Endothelial cell of umbilical vein (primary cell): ENCODE measurements at places on chromosomes 3 and 15. TPM values are rescaled to one million over a fixed set of nuclear protein-coding genes. Genes with fewer than 3 reads are reported as not detected.

Gene TIGIT
- not detected in 2 replicates for polyA plus RNA-seq

Gene SLC9C1
- not detected in 2 replicates for polyA plus RNA-seq

Gene SIDT1
- polyA plus RNA-seq = 0.03 and 0.07 TPM in 2 replicates

DNA sequence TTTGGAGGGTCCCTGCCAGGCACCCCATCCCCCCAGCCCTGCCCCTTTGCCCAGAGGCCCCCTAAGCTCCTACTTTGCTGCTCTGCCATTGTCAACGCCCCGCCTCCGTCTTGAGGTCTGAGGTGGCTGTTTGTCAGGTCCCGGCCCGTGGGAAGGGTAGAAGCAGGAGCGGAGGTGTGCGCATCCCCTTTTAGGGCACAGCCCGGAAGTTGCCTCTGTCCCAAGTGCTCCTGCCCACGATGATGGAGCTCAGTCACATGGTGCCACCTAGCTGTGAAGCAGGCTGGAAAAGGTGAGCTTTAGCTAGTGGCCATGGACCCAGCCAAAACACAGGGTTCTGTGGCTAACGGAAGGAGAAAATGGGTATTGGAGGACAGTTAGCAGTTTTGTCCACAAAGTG, 28.5 kb upstream of the LCTL start:
- DNase-seq = no peak

- DNase-seq = no peak
Observed at GRCh38 chr3:178277605-178278004, 258.6 kb upstream of the KCNMB2 start.

DNA sequence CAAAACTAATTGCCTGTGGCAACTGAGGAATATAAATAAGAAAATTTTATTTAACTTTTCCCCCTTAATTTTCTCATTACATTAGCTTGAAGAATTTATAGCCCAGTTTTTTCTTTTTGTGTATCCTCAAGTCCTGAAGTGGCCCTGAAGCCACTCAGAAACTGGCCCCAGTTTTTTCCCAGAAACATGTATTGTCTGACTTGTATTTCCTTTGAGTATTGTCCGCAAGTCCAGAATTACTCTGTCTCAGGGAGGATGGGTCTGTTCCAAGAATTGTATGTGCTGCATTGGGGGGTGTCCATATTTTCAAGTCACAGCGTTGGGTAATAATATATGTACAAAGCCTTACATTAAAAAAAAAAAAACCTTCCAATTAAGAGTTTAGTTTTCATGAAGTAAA, 149.7 kb upstream of the IL12A start:
- DNase-seq = peak; percentile 70

GRCh38 chr3:81289676-81290075, 471.8 kb downstream of the GBE1 start:
- peak; percentile 36 for DNase-seq

DNA sequence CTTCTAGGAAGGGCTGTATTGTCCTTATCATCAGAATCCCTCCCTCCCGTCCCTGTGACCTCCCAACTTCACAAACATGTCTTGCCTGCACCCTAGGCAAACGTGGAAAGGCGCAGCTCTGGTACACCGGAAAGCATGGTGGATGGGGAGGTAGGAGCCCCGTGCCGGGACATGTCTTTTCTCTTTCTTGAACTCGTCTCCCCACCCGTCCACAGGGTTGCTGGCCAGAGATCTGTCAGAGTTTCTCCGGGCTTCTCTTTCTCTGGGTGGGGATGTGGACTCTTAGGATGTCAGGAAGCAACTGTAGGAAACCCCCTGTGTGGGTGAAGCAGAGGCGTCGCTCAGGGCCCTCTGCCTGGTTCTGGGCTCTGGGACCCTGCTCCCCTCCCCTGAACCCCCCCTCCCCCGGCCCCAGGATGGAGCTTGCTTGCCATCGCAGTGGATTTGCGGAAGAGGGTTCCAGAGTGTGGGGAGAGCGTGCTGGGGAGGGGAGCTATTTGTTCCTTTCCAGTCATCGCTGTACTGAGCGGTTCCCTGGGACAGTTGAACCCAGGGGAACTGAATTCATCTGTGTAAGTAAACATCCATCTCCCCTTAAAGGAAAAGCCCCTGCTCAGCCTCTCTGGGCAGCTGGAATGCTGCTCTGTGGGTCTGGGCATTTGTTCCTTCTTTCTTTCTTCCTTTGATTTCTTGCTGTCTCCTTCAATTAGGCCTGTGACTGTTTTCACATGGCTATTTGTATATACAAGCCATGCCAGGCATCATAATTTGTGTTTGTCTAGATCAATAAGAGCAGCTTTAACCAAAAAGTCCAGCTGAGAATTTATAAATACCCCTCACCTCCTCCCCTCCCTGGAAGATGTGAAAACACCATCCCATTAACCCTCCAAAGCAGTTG, 72.8 kb downstream of the SMAD3 start:
- peak; percentile 61 for DNase-seq

DNA sequence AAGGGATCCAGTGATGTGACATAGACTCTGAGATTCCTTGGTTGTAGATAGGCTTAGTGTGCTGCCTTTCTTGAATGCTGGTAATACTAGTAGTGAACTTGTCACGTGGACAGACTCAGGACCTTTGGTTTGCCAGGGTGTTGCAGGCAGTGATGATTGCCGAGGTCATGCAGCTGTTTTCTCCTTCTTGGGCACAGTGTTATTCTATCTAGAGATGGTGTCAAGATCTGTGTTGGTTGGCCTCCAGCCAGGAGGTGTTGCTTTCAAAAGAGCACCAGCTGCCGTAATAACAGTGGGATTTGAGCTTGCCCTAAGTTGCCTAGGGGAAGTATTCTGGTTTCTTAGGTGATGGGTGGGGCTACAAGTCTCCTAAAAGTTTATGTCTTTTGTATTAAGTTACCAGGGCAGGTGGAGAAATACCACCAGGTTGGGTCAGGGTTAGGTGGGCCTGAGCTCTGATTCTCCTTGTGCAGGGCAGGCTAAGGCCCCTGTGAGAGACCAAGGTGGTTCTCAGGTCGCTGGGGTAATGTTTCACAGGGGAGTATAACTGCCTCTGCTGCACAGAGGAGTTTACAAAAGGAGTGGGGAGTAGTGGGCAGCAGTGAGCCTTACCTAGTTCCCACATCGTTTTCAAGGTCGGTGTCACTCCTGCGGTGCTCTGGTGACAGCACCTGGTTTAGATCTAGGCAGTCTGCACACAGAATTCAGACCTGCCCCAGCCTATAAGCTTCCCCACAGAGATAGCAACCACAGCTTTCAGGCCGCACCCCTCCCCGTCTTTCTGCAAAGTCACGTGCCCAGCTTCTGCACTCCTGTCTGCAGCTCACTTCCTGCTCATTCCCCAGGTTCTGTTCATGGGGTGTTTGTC, 350.3 kb downstream of the DOCK3 start:
- DNase-seq = no peak

- peak; percentile 96 for DNase-seq
Observed at GRCh38 chr15:48536681-48537091, 108.8 kb downstream of the FBN1 start.

GRCh38 chr15:66897971-66898370, 167.4 kb upstream of the SMAD3 start:
- no peak for DNase-seq

- DNase-seq = no peak
Observed at GRCh38 chr15:69510556-69510955, 57.9 kb downstream of the RPLP1 start.

DNA sequence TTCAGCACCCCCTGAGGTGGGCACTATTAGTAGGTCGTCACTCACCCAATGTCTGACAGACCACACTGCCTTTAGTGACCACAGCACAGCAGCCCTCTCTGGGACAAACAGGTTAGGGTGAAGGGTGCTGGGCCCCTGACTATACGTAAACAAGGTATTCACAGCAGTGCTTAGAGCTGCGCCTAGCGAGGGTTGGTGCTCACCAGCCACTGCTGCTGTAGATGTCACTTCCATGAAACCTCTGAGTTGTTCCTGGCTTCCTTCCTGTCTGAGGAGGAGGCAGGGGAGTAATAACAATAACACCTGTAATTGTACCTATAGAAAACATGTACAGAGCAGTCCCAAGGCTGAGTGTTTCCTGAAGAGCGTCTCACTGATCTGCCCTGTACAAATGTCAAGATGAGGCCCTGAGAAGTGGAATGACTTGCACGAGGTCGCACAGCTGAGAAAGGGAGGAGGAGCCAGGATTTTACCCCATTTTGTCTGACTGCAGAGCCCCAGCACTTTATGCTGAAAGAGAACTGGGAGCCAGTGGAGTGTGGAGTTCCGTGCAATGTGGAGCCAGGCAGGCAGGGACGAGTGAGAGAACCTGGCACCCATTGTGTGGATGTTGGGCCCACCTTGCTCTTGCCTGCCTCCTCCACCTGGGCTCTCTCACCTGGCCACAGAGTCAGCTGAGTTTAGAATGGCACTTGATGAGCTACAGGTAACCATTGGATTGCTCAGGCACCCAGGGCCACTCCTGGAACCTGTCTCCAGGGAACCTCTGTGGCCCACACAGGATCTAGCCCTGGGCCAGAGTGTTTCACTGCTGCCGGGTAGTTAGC, 93.8 kb downstream of the DNAJB8 start:
- no peak for DNase-seq

DNA sequence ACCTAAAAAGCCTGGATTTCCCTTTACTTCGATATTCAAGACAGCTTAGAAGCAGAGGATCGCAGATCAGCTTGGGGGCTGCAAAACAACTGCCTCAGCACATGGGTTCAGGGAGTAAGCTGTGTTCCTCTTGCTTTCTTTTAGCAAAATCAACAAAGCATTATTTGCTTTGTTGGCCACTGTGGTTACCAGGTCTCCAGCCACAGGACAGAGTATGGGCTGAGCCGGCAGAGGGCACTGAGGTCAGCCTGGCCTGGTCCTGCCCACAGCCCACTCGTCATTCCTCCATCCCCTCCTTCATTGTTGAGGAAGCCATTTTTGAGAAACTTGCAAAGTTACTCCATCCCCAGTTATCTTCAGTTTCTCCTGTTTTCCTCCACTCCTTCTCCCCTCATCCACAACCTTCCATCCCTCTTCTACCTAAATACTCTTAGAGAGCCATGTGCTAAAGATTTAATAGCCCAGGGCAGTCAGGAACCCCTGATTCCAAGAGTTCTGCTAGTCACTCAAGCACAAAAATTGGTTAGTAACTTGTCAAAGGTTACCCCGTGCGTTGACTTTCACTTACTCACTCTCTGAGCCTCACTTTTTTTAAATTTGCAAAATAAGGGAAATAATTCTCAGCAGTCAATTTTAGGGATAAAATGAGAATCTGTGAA, 60.0 kb upstream of the HES1 start:
- no peak for DNase-seq

DNA sequence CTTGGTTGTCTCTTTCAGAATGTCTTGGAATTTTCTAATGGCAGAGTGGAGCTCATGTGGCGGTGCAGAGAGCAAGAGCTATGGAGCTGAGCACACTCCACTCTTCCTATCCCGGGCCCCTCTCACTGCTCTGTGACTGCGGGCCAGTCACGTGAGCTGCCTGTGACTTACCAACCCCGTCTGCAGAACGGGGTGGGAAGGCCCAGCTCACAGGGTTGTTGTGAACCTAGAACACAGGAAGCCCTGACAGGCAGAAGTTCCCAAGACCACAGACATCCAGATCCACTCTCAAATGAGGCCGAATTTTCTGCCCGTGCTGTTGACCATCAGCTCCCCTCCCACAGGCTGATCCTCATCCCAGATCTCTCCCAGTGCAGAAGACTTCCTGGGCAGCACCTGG, 35.5 kb upstream of the PLXNA1 start:
- DNase-seq = no peak

DNA sequence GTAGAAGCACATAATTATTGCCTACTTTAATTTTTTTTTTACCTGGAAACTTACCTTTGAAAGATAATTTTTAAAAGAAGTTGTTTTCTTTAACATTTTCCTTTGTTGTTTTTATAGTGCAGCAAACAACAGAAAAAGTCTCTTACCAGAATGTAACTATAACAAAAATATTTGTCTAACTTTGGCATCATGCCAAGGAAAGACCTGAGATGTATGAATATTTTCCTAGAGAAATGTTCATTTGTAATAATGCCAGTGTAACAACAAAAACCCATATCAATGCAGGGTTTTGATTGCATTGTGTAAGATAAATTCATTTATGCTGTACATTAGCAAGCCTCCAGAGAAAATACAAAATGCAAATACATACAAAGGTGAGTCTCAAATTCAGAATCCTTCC, 775.7 kb downstream of the SI start:
- DNase-seq = no peak

DNA sequence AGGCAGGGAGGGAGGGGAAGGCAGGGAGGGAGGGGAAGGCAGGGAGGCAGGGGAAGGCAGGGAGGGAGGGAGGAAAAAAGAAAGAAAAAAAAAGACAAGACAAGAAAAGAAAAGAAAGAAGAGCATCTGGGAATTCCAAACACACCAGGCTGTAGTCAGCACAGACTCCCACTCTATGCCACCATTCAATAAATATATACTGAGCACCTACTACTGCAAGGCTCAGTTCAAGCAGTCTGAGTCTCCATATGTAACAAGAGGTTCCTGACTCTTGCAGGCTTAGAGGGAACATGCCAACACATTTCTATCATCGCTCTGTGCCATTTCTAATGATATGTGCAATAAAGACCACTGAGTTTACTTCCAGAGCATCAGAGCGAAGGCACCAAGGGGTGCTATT, 47.7 kb downstream of the ANXA2 start:
- no peak for DNase-seq

GRCh38 chr3:3783696-3784095, 15.5 kb upstream of the LRRN1 start:
- no peak for DNase-seq

DNA sequence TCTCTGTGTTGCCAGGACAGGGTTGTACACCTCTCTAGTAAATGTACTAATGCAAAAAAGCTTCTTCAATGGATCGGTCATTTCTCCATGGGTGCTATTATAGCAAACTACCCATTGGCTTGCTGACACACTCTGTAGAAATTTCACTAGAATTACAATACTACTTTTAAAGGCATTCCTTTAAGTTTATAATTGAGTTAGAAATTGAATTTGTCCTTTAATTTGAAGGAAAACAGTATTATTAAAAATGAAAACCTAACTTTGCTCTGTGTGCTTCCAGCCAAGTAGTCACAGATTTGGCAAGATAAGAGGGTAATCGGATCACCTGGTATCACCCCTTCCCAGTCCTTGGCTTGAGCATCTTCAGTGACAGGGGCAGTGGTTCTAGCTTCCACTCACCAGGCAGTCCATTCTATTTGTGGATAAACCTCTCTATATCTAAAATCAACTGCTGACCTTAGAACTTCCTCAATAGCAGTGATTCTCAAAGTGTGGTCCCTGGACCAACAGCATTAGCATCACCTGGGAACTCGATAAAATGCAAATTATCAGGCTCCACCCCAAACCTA, 93.2 kb downstream of the GHSR start:
- DNase-seq = no peak

- no peak for DNase-seq
Observed at GRCh38 chr3:122169911-122170310, 13.6 kb upstream of the CASR start.
